Left kidney (tissue), 8 donors: ENCODE measurements at places on chromosomes 1 and 21. TPM values are rescaled to one million over a fixed set of nuclear protein-coding genes. Genes with fewer than 3 reads are reported as not detected.

Gene NUAK2
- polyA plus RNA-seq: 9.3 TPM

GRCh38 chr1:75611014-75611413 lies at the start of gene SLC44A5:
SLC44A5 (minus strand) TSS chr1:75611114; CDS start chr1:75541447, 69,667 bp downstream.
- DNase-seq: no peak

DNA sequence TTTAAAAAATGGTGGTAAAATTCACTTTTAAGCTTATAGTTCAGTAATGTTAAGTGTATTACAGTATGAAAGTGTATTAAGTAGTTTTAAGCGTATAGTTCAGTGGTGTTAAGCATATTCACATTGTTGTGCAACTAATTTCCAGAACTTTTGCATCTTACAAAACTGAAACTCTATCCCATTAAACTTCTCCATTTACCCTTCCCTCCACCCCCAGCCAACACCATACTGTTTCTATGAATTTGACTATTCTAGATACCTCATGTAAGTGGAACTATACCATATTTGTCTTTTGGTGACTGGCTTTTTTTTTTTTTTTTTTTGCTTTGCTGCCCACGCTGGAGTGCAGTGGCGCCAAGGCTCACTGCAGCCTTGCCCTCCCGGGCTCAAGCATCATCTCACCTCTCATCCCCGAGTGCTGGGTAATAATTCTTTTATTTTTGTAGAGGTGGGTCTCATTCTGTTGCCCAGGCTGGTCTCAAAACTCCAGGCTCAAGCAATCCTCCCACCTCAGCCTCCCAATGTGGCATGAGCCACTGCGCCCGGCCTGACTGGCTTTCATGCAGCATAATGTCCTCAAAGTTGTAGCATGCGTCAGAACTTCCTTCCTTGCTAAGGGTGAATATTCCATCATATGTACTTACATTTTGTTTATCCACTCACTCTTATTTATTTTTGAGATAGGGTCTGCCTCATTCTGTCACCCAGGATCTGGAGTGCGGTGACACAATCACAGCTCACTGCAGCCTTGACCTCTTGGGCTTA lies 45.1 kb upstream of the BMP8B start:
- DNase-seq: no peak

- no peak for DNase-seq
Measured at GRCh38 chr1:158089476-158089875, 91.2 kb upstream of the CD1D start.

DNA sequence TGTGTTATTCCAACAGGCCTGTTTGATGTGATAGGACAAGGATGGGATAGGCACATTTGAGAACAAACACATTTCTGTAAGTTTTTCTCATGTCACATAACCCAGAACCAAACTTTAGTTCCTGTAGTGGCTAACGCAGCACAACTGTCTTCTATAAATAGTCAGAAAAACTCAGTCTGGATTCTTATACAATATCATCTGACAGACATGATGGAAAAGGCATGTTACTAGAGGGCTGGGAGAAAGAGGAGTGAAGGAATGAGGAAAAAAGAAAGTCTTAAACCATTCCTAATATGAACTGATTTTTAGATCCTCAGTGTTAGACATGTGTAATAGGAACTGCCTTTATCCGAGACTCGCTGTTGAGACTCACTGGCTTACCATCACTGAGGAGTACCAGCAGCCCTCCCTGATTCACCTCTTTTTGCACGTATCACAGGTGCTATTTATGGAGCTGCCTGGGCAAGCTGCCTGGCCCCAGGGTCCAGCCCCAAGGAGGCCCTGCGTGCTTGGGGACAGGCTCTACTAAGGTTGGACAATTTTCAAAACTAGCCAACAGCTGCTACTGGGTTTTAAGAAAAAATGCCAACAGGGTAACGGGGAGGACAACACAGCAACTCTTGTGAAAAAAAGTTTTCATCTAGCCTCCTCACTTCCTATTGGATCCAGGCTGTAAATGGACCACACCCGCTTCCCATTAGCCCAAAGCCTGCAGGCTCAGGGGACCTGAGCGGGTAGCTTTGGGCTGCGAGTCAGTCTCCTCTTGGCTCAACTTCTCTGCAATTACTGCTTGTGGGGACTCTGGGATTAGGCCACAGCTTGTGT lies 30.7 kb upstream of the SERBP1 start:
- DNase-seq: no peak

GRCh38 chr1:199954699-199955098 lies 72.8 kb upstream of the NR5A2 start:
- no peak for DNase-seq

- no peak for DNase-seq
Measured at GRCh38 chr1:81126989-81127581, 673.6 kb upstream of the ADGRL2 start.

DNA sequence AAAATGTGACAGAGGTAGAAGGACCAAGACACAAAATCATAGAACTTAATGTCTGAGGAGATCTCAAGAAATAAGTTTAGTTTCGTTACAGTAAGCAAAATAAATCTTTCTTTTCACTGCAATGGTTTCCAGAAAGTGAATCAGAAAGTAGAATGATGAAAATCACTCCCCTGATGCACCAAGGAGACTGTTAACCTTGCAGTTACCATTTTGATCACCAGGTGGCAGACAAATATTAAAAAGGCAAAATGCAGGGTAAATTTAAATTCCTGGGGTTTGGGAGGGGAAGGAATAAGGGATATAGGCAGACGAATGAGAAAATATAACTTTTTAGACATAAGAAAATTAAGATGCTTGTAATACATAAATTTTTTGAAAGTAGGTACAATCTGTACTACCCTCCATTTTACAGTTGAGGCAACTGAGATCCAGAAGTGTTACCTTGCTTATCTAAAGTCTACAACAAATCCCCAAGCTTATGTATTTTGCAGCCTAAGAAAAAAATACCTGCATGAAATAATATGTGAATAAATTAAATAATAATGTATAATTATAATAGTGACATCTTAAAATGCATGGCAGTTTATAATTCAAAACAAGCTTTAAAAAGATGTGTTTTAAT lies 253.2 kb downstream of the CRB1 start:
- DNase-seq: peak; percentile 18

DNA sequence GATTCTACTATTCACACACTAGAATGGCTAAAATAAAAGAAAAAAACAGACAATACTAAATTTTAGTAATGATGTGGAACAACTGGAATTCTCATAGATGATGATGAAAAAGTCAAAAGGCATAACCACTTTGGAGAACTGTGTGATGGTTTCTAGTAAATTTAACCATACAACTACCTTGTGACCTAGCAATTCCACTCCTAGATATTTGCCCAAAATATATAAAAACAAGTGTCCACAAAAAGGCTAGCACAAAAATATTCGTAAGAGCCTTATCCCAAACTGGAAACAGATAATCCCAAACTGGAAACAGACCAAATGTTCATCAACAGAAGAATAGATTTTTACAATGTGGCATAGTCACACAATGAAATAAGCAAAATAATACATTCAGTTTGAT lies 67.9 kb upstream of the PGBD5 start:
- no peak for DNase-seq

Gene TMEM269
- polyA plus RNA-seq: 1.3 TPM

- no peak for DNase-seq
Measured at GRCh38 chr1:206500046-206500445, 7.3 kb upstream of the RASSF5 start.

DNA sequence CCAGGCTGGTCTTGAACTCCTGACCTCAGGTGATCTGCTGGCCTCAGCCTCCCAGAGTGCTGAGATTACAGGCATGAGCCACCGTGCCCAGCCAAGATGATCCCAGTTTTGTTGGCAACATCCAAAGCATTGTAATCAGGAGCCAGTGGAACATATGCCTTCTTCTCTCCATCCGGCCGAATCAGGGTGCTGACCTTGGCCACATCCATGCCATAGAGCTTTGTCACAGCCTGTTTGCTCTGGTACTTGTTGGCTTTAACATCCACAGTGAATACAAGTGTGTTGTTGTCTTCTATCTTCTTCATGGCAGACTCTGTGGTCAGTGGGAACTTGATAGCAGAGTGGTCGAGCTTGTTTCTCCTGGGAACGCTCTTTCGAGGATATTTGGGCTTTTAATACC lies 17.1 kb downstream of the TNFRSF8 start:
- DNase-seq: no peak

- no peak for DNase-seq
Measured at GRCh38 chr1:206664740-206665139, 20.0 kb upstream of the MAPKAPK2 start.

Gene YOD1
- polyA plus RNA-seq: 16.3 TPM

Gene LIN28A
- polyA plus RNA-seq: 0.15 TPM

Gene RGS8
- 0.12 TPM for polyA plus RNA-seq

DNA sequence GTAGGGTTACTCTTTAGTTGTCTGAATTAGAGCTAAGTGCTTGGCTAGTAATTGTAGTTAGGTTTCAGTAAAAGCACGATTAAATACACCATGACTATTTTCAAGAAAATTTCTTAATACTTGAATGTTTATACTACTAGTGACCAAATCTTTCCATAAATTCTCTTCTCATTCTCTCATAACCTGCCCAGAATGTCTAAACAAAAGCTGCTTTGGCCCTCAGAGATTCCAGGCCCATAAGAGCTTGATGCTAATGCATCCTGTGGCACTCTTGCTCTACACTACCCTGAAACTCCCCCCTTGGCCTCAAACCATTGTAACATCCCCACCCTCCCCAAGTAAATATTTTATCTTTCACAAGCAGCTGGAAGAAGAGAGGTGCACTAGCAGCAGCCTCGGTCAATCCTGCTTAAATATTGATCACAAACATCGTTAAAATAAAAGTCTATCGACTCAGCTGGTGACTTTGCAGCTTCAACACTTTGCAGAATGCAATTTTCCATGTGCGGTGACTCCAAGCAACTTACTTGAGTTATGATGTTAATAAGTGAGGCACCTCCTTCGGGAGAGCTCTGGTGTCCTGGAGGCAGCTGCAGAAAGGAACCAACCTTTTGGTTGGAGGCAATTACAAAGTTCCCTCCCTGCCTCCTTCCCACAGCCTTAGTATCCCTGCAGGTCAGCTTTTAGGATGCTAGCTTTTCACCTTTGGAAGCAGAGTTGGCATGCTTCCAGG lies 315.6 kb upstream of the PLXNA2 start:
- no peak for DNase-seq

DNA sequence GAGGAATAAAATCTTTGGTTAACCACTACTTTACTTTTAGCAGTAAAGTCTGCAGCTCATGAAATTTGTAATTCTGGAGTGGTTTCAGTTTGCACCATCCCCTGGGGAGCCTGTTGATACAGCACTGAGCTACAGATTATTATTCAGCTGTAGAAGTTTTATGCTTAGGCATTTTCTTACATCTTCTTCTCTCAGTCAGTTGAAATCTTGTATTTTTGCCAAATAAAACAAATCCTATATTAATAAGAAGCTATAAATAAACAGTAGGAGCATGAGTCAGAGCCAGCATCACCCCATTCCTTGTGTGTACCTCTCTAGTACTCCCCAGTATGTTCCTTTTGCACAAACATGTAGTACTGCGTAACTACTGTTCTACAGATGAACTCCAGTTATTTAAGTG lies 118.9 kb downstream of the ATF6 start:
- DNase-seq: no peak

Gene GJA8
- 0.80 TPM for polyA plus RNA-seq

Gene BACE2
- polyA plus RNA-seq: 28.0 TPM

- DNase-seq: no peak
Measured at GRCh38 chr1:192678099-192678498, 42.2 kb downstream of the RGS13 start.

- peak; percentile 38 for DNase-seq
Measured at GRCh38 chr1:242467556-242468145, 56.8 kb downstream of the PLD5 start.

Gene FAM43B
- 1.00 TPM for polyA plus RNA-seq

GRCh38 chr1:7401814-7402547 lies 369.1 kb upstream of the VAMP3 start:
- no peak for DNase-seq

GRCh38 chr1:112934577-112934976 lies 21.4 kb downstream of the SLC16A1 start:
- DNase-seq: no peak

- DNase-seq: peak; percentile 61
Measured at GRCh38 chr1:95384567-95384966, 150.6 kb downstream of the RWDD3 start.

DNA sequence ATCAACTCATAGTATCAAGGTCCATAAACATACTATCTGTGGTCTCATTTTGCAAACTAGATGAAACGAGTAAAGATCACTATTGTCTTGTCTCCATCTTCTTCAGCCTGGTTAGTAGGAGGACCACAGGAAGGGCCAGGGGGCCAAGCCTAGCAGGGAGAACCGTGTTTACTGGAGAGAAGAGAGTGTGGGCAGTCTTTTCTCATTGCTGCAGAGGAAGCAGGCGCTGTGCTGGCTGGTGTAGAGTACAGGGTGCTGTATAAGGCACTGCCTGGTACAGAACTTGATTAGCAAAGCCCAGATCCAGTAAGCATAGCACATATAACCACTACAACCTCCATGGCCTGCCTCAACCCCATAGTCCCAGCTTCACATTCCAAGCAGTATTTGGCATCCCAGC lies 10.0 kb upstream of the B4GALT3 start:
- DNase-seq: no peak

DNA sequence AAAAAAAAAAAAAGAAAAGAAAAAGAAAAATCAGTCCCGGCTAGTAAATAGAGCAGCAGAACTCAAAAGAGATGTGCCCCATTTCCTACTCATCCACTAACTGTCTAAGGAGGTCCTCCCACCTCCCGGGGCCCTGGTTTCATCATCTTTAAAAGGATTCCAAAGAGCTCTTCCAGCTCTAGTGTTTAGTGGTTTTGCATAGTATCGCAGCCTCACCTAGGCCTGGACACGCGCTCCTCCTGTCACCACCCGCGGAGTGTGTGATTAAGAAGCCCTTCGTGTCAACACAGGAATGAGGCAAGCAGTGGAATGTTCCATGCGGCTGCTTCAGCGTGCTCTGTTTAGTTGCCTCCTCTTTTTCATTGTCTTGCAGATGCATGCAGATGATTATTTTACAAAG lies 49.0 kb downstream of the LBR start:
- peak; percentile 6 for DNase-seq

Gene NGF
- polyA plus RNA-seq: 1.8 TPM

Gene TNFRSF18
- polyA plus RNA-seq: 0.38 TPM

DNA sequence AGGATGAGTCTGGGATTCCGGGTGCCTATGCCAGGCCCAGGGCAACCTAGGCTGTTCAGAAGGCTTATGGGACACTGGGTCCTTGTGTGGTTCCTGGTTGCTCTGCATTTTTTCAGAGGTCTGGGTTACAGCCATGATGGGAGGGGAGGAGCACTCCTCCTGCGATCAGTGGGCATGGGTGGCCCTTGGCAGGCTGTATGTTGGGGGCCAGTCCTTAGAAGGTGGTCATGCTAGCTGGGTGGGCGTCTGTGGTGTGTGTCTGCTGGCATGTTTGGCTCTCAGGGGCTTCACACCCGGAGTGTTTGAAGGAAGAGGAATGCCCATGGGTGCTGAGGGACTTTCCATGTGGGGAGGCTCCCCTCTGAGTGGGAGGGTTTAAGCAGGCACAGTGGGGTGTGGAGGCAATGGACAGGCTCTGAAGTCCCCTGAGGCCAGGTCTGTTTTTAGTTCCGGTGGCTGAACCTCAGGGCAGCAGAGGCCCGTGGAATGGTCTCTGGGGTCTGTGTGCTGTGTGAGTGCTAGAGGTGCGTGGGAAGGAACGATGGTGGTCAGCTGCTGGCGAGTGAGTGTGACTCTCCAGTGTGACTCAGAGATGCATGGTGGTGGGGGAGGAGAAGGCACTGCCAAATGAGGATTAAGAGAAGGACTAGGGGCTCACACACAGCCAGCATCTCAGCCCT lies 25.3 kb downstream of the CACNA1E start:
- DNase-seq: no peak
